RPMI8226 (cell line): ENCODE measurements at places on chromosomes 5 and 9.

DNA sequence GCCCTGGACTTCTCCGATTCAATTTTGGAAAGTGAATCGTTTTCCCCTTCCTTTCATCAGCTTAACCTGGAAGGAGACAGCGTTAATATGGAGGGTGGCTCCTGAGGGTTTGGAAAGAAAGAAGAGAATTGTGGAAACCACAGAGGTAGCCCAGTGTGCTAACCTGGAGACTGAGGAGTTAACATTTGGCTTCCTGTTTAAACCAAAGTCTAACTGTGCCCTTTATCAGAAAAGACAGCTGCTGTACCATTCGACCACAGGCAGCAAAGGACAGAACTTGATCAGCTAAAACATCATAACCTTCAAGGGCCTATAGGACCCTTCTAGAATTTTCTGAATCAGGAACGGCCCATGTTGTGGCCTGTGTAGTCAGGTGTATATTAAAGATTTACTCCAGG, 735 bp downstream of the IDNK start:
- no peak for DNase-seq

DNA sequence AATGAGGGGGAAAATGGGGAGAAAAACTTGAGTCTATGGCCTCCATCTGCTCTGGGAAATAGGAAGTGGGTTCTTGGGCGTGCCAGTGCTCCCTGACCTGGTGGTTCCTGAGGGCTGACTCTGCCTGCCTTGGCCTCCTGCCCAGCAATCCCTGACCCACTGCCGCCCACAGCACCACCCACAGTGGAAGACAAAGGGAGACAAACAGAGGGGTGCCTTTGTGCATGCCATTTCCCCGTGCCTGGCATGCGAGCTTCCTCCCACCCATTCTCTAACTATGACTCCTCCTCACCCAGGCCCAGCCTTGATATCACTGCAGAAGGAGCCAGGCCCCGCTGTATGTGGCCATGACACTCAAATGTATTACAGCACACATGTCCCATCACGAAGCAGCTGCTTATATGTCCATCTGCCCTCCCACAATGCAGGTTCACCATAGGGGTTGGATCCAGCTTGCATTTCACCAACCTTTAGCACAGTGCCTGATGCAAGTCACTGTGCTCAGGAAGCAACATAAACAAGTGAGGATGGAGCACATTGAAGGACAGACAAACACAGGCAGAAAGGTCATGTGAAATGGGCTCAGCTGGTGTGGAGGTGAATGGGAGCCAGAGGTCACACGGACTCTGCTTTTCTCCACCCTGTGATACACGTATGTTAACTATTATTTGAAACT, 84.4 kb downstream of the ADRB2 start:
- DNase-seq: no peak

- no peak for DNase-seq
Measured at GRCh38 chr5:96244696-96245095, 188.4 kb downstream of the PCSK1 start.

DNA sequence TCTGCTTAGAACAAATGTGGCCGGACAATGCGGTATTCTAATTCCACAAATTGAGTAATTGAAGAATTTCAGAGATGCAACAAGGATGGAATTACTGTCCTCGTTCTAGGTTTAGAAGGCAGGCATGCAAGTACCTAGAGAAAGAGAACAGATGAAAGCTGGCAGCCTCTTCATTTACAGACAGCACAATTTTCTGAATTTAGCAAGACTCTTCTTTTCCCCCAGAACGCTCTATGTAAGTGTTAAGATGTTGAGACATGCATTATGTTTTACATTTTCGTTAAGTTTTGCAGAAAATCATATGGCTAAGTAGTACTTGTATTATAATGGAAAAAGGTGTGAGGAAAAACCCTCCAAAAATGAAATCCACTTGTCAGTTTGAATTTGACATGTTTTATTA, 259.5 kb upstream of the ARRDC3 start:
- no peak for DNase-seq

DNA sequence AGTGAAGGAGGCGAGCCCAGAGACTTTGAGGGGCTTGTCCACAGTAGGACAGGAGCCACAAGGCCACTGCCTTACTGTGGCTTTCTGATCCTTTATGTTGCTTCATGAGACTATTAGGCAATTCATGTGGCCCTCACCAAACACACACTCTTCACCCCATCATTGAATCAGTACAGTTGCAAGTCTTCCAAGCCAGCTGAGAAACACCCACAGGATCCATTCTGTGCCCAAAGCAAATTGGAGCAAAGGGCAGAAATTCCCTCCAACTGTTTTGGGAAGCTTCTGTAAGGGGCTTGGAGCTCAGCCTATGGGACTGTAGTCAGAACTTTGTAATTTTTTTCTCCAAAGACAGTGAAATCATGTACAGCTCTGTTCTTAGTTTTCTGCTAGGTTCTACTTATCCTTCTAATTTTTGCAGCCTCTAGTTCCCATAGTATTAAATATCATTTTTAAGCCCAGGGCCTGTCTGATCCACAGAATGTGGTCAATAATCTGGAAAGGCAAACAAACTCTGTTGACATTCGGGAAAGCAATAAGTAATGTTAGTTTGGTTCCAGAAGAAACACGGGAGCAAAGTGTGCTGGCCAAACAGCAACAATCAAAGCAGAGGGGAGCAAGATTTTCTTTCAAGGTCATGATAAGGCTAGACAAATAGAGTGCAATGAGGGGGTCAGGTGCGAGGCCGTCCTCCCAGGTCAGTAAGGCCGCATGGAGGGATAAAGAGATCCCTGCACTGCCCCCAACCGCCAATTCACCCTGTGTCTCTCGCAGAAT, 47.0 kb downstream of the UBE2QL1 start:
- no peak for DNase-seq

- DNase-seq: no peak
Measured at GRCh38 chr5:107184871-107185270, 485.9 kb downstream of the EFNA5 start.

DNA sequence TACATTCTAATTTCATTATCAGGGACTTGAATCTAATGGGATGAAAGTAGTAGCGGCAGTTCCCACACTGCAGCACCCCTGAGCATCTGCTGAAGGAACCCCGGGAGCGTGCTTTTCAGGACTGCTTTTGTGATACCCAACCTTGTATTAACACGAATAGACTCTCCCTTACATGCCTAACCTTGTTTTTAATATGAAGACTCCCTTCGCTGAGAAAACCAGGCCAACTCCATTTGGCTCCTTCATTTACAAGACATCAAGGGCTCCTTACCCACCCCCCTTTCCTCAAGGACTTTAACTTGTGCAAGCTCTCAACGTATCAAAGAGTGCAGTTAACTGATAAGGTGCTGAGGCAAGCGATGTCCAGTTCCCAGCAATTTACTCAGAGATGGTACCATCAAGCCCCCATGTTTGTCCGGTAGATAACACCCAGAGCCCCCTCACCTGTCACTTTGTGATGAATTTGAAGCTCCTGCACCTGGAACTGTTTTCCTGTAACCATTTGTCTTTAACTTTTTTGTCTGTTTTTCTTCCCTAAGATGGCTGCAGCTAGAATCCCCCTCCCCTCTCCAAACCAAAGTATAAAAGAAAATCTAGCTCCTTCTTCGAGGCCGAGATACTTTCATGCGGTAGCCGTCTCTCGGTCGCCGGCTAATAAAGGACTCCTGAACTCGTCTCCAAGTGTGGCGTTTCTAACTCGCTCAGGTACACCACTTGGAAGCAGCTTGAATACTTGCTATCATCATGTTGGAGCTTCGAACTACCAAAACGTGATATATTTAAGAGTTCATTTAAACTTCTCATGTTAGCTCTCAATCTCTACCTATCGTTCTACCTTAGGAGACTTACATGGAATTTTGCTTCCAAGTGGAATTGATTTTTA, 10.7 kb downstream of the HNRNPH1 start:
- no peak for DNase-seq

DNA sequence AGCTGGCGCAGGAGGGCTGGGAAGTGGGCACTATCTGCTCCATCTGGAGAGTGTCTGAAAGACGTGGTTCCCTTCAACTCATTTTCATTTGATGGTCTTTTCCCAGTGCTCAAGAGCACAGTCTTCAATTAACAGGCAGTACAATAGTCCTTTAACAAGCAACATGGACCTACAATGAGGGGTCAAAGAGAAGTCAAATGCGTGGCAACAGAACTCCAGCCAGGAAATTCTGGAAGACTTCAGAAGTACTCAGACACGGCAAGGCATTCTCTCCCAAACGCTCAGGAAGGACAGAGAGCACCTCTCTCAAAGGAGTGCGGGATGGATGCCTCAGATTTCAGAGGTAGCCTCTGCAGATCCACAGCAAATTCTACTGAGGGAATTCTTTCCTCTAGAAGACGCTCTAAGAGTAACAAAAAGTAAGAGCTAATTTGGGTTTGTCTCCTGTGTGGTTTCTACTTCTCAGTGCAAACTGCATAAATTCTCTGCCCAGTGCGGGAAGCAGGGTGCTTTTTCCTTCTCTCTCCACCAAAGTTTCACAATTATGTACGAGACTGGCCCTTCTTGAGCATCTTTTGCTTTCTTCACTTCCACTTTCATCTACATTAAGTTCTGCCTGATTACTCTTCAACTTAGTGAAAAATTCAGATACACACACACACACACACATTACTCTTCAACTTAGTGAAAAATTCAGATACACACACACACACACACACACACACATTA, 56.4 kb downstream of the LHFPL2 start:
- no peak for DNase-seq

DNA sequence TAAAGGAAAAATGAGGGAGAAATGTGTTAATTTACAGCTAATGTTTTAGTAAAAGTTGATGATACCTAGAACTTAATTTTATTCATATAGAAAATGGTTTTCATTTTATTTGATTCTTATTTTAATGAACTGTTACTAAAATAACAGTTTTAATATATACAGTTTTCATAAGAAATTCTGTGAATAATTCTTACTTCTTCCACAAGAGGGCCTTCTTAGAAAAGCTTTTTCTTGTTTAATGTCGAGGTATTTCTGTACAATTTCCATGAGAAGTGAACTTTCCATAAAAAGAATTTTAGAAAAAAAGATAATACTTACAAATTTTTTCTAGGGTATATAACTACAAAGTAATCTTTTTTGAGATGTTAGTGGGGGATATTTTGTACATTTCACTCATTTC, 73.9 kb downstream of the KLF9 start:
- DNase-seq: no peak

- no peak for DNase-seq
Measured at GRCh38 chr5:166119506-166119905, 2171.9 kb upstream of the WWC1 start.

DNA sequence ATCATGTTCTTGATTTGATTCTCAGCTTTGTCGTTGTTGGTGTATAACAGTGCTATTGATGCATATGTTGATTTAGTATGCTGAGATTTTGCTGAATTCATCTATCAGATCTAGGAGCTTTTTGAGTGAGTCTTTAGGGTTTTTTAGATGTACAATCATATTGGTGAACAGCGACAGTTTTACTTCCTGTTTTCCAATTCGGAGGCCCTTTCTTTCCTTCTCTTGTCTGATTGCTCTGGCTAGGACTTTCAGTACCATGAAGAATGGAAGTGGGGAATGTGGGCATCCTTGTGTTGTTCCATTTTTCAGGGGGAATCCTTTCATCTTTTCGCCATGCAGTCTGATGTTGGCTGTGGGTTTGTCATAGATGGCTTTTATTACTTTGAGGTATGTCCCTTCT, 100.4 kb downstream of the SGCD start:
- no peak for DNase-seq

GRCh38 chr5:6830643-6831239, 117.5 kb downstream of the TENT4A start:
- DNase-seq: no peak

DNA sequence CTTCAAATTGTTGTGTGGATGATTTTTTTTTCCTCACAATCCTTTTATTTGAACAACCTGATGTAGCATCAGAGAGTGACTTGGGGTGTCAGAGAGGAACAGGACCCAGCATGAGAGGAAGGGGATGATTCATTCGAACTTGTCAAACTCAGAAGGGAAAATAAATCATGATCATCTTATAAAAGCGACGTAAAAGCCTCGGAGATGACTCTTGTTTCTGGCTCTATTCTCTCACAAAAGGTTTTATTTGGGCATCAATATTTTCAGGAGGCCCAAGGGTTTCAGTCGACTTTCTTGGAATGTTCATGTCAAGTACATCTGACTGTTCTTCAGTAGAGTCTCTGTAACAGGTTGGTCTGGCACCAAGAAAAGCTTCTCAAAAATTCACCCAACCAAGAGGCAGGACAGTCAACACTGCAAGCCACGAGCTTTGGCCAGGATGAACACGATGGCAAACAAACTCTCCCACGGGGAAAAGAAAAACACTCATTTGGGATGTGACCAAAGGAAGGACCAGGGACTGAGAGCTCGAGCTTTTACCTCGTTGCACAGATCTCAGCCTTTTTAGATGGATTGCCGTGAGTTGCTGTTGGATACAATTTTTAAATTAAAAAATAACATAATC, 55.1 kb downstream of the ANKH start:
- DNase-seq: no peak

- DNase-seq: no peak
Measured at GRCh38 chr9:107087222-107087621, 195.9 kb upstream of the RAD23B start.

- DNase-seq: no peak
Measured at GRCh38 chr5:157454273-157454672, 5.7 kb upstream of the NIPAL4 start.

DNA sequence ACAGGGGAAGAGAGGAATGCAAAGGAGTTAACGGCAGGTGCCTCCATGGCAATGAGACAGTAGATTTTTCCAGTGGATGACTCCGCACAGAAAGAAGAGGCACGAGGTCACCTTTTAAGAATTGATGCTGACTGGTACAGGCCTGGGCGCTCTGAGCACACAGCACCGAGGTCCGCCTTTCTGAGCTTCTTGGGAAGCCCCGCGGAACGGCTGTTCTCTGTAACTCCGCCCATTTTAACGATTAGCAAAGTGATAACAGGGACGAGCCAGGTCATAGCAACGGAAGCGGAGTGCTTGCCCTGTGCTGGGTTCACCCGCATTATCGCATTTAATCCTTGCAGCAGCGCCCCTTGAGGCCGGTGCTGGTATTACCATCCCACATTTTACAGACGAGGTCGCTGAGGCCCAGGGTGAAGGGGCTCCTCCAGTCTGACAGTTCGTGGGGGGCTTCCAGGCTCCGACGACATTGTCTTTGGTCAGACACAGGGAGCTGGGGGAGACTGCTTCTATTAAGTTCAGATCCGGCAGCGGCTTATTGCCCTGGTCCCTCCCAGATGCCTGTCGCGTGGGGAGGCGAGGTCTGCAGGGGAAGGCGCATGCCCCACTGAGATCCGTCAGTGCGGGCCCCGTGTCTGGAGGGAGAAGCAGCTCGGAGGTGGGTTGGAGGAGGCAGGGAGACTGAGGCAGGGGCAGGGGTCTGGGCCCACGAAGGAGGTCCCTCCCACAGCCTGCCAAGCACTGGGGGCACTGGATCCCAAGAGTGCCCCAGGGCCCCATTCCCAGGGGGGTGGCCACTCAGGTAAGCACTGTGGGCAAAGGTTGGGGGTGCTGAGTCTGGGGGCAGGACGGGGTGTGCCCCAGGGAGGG, 22.3 kb upstream of the HMCN2 start:
- peak; percentile 82 for DNase-seq

GRCh38 chr9:107174441-107174840, 108.6 kb upstream of the RAD23B start:
- no peak for DNase-seq

- no peak for DNase-seq
Measured at GRCh38 chr9:91603932-91604331, 180.3 kb upstream of the NFIL3 start.
